Panc1 (cell line): ENCODE measurements at places on chromosomes 6 and 20.

DNA sequence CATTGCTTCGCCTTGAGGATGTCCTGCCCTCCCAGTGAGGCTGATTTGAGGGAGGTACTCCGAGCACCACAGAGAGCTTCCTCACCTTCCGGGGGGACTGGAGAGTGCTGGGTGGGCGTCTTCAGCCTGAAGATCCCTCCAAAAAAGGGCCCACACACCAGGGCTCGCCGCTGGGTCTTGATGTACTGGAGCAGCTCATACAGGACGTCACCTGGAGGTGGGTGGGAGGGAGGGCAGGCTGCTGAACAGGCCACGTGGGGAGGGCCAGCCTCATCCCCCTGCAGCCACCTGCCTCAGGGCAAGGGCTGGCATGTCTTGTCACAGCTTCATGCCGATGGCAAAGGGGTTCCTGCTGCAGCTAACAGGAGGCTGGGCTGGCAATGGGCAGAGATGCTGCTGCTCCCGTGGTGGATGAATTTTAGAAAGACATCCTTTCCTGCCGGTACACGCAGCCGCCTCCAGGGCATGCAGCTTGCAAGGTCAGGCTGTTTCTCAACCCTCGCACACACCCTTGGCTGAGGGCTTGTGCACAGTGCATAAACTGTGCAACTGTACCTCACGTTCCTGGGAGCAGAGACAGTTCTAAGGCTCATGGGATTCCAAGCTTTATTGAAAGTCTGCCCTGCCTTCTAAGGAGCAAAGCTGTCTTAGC lies 14.0 kb downstream of the ETV7 start:
- no peaks in the 10 kb centered on the region for H3K27me3 ChIP-seq
- H3K4me1 ChIP-seq: no peaks in the 10 kb centered on the region
- no peaks in the 10 kb centered on the region for H3K36me3 ChIP-seq
- no peak overlapping the region for H3K4me3 ChIP-seq
- H3K27ac ChIP-seq: no peak overlapping the region

DNA sequence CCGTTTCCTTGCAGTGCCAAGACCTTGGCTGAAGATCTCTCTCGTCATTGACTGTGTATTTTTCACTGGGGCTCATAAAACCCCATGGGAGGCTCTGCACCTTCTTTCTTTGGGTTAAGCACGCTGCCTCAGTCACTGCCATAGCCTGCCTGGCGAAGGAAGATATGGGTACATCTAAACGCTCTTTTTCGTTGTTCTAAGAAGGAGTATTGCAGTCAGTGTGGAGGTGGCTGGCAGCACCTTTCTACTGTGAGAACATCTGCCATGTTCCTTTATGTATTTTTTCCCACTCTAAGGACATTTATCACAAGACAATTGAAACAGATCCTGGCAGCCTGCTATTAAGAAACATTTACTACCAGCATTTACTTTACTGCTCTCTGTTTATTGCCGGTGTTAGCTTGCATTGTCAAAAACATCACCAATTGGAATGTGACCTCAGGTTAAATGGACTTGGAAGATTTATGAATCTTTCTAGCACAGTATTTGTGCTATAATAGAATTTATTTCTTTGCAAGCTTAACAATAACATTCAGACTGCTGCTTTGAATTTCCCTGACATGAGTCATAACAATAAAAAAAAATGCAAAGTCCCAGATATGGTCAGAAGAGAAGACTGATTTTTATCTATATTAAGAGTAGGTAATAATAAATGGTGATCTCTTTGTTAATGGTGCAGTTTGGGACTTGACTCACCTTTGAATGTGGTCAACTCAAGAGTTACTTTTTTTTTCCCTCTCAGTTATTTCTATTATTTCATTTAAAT lies 62.2 kb upstream of the CLDN20 start:
- peak; percentile 56 for DNase-seq
- peak overlapping the region; percentile 30 for H3K4me3 ChIP-seq
- H3K4me1 ChIP-seq: peaks cover 38% of the 10 kb centered on the region
- no peaks in the 10 kb centered on the region for H3K27me3 ChIP-seq

DNA sequence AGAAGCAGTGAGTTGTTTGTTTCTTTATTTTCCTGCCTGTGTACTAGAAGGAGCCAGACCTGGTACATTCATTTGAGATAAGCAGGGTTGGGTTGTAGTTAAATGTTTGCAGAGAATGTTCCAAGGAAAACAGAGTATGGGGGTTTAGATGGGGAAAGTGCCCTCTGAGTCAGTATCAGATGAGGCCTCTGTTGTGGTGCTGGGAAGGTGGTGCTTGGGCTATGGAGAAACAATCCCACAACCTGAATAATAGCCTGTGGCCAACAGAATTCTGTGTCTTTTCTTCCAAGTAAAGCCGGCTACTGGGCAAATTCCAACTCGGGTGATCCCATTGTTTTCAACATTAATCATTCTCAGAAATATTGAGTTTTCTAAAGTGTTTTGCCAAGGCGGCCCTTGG lies 109.3 kb downstream of the RNF144B start:
- H3K27me3 ChIP-seq: no peaks in the 10 kb centered on the region
- no peak overlapping the region for H3K27ac ChIP-seq
- H3K4me1 ChIP-seq: no peaks in the 10 kb centered on the region
- DNase-seq: no peak

DNA sequence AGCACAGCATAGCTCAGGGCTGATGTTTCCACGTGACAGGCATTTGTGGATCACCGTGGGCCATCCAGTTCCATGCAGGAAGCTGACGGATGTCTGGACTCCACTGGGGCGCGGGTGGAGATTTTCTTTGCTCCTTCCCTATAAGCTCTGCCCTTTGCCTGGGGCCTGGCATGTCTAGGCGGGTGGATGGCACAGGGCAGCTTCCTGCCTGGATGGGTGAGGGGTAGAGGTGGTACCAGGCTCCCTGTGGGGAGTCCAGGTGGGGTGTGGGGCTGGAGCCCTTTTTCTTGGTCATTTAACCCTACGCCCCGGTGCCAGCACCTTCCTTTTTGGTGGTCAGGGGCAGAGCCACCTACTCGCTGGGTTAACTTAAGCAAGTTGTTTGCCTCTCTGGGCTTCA lies 10.4 kb downstream of the FAM110A start:
- peaks cover 3% of the 10 kb centered on the region; the same call in 1 of the 2 replicates for H3K36me3 ChIP-seq
- no peak for DNase-seq
- no peak overlapping the region for H3K27ac ChIP-seq
- H3K4me1 ChIP-seq: peaks cover 8% of the 10 kb centered on the region
- H3K4me3 ChIP-seq: no peak overlapping the region
- H3K27me3 ChIP-seq: no peaks in the 10 kb centered on the region

- DNase-seq: no peak
- no peaks in the 10 kb centered on the region for H3K36me3 ChIP-seq
- no peaks in the 10 kb centered on the region for H3K27me3 ChIP-seq
- no peaks in the 10 kb centered on the region for H3K4me1 ChIP-seq
Measured at GRCh38 chr20:16064989-16065707, 508.1 kb downstream of the KIF16B start.

DNA sequence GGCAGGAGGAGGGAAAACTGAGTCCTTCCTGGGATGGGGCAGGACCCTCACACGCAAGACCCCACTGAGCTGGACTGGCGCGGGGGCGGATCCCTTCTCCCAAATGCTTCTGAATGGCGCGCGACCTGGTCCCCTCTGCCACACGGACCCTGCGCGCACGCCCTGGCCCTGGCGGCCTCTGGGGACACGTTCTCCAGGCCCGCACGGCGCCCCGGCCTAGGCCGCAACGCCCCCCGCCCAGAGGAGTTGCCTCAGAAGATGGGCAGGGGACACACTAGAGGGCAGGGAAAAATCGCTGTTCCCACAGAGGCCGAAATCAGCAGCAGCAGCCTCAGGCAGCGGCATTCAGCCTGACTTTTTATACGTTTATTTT lies 45.2 kb upstream of the OSTM1 start:
- DNase-seq: no peak
- H3K4me3 ChIP-seq: no peak overlapping the region
- peaks cover 13% of the 10 kb centered on the region for H3K4me1 ChIP-seq
- H3K36me3 ChIP-seq: no peaks in the 10 kb centered on the region

GRCh38 chr6:99614430-99615186 lies 8.0 kb downstream of the PRDM13 start:
- no peak overlapping the region for H3K4me3 ChIP-seq
- peaks cover 34% of the 10 kb centered on the region for H3K27me3 ChIP-seq
- DNase-seq: no peak
- H3K4me1 ChIP-seq: no peaks in the 10 kb centered on the region

GRCh38 chr6:3870528-3870925 lies 21.4 kb downstream of the FAM50B start:
- DNase-seq: no peak
- H3K27me3 ChIP-seq: no peaks in the 10 kb centered on the region
- no peak overlapping the region for H3K4me3 ChIP-seq
- H3K4me1 ChIP-seq: no peaks in the 10 kb centered on the region

DNA sequence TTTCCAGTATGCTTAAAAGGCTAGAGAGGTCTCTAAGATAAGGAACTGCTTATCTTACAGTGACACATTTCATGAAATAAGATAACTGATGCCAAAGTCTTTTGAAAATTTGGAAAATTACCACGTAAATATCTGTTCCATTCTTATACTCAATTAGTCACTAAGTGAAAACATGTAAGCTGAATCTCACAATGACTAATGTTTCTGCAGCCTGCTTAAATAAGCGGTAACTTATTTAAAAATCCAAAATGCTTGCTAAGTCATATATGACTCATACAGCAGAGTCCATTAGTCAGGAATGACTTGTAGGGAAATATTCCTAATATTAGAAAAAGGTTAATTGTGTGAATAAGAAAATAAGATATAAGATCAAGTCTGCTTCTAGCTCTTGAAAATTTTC lies 27.8 kb upstream of the LGSN start:
- no peaks in the 10 kb centered on the region for H3K36me3 ChIP-seq
- no peak overlapping the region for H3K4me3 ChIP-seq
- H3K27me3 ChIP-seq: no peaks in the 10 kb centered on the region

- no peaks in the 10 kb centered on the region; the same call in 1 of the 2 replicates for H3K36me3 ChIP-seq
- no peaks in the 10 kb centered on the region for H3K4me1 ChIP-seq
- H3K27me3 ChIP-seq: peaks cover 2% of the 10 kb centered on the region; the same call in 1 of the 2 replicates
Measured at GRCh38 chr6:3561725-3562124, 104.9 kb upstream of the SLC22A23 start.

GRCh38 chr20:21302664-21303060 lies 469 bp upstream of the XRN2 start:
- H3K27ac ChIP-seq: peak overlapping the region; percentile 97
- no peaks in the 10 kb centered on the region for H3K27me3 ChIP-seq
- DNase-seq: no peak
- peaks cover 8% of the 10 kb centered on the region; the same call in 1 of the 2 replicates for H3K4me1 ChIP-seq
- H3K36me3 ChIP-seq: peaks cover 4% of the 10 kb centered on the region; the same call in 1 of the 2 replicates
- peak overlapping the region; percentile 95 for H3K4me3 ChIP-seq

DNA sequence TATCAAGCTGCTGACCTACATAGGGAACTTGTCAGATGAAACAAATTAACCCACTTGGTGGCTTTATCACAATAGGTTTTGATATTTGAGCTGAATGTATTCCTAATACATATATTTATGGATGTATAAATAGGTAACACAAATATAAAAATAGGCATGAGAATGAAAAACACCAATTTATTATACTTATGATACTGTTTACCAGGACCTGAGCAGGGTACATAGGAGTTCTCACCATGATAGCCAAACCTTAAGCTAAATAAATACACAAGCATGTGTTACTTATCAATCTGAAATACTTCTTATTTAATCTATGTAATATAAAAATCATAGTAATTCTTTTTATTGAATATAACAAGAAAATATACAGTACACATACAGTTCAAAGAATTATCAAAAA lies 25.0 kb downstream of the ASCC3 start:
- no peaks in the 10 kb centered on the region for H3K4me1 ChIP-seq
- no peaks in the 10 kb centered on the region for H3K27me3 ChIP-seq
- no peak overlapping the region for H3K4me3 ChIP-seq
- H3K27ac ChIP-seq: no peak overlapping the region

- no peaks in the 10 kb centered on the region for H3K27me3 ChIP-seq
- DNase-seq: no peak
- H3K27ac ChIP-seq: no peak overlapping the region
- no peaks in the 10 kb centered on the region for H3K36me3 ChIP-seq
Measured at GRCh38 chr20:9172851-9173250, 104.0 kb downstream of the PLCB4 start.

DNA sequence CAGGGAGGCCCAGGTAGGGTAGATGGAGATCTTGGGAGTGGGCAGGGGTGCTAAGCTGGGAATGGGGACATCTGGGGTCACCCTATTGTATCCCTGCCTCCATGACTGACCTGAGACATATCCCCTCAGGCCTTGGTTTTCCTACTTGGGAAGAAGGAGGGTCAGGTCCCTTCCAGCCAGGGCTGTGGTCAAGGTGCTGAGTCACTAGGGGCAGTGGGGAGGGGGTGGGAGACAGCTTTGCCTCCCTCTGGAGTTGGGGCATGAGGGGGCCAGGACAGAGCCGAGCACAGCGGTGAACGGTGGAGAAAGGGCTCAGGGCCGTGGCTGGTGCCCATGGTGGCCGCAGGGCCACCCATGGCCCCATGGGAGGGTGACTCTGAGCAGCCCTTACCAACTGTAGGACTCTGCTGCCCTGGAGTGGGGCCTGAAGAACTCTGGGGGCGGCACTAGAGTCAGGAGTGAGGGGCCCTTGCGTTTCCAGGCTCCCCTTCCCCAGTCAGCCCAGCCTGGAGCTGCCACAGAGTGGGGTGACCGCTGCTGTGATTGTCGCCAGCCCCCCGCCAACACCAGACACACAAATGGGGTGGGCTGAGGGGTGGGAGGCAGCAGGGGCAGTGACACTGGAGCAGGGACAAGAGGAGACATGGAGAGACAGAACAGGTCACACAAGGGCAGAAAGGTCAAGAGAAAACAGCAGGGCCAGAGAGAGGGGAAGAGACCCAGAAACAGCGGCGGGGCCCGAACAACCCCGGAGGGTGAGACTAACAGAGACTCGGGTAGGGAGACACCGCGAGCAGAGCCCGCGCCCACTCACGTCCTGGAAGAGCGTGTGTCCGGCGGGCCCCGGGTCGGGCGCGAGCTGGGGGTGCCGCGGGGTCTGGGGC lies 576 bp downstream of the NECAB3 start:
- peaks cover 24% of the 10 kb centered on the region for H3K4me1 ChIP-seq
- no peak for DNase-seq

DNA sequence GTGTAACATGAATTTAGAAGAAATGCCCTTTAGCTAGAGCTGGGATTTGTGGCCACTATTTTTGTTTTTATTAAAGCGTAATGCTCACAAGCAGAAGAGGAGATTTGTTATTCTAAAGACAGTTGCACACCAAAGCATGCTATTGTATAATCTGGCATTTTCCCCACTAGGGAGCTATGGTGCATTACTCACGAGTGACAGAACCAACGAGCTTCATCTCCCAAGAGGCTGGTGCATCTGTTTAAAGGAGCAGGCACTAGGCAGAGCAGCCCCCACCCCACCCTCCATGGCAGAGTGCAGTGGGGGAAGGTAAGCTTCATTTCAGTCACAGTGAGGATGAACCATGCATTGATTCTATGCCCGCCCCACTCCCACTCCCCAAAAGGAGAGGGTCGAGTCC lies 287.3 kb upstream of the TSHZ2 start:
- H3K27ac ChIP-seq: no peak overlapping the region
- DNase-seq: no peak
- no peaks in the 10 kb centered on the region for H3K27me3 ChIP-seq
- H3K4me3 ChIP-seq: no peak overlapping the region

- H3K27me3 ChIP-seq: no peaks in the 10 kb centered on the region
- no peak for DNase-seq
- H3K4me1 ChIP-seq: no peaks in the 10 kb centered on the region
- no peak overlapping the region for H3K27ac ChIP-seq
- peaks cover 10% of the 10 kb centered on the region; the same call in 1 of the 2 replicates for H3K36me3 ChIP-seq
- no peak overlapping the region for H3K4me3 ChIP-seq
Measured at GRCh38 chr6:158596861-158597260, 37.0 kb downstream of the TMEM181 start.

- H3K4me1 ChIP-seq: peaks cover 10% of the 10 kb centered on the region; the same call in 1 of the 2 replicates
- H3K36me3 ChIP-seq: no peaks in the 10 kb centered on the region
- H3K27me3 ChIP-seq: no peaks in the 10 kb centered on the region
- no peak overlapping the region for H3K4me3 ChIP-seq
Measured at GRCh38 chr20:63546256-63546955, 1.1 kb downstream of the SRMS start.

GRCh38 chr20:24956001-24956841 lies 7.2 kb downstream of the CST7 start:
- H3K4me3 ChIP-seq: no peak overlapping the region
- no peaks in the 10 kb centered on the region; the same call in 1 of the 2 replicates for H3K36me3 ChIP-seq
- no peak overlapping the region for H3K27ac ChIP-seq
- no peaks in the 10 kb centered on the region for H3K27me3 ChIP-seq
